Left ventricle myocardium inferior (tissue), 1 donor: ENCODE measurements at places on chromosomes 4 and X. TPM values are rescaled to one million over a fixed set of nuclear protein-coding genes. Genes with fewer than 3 reads are reported as not detected.

DNA sequence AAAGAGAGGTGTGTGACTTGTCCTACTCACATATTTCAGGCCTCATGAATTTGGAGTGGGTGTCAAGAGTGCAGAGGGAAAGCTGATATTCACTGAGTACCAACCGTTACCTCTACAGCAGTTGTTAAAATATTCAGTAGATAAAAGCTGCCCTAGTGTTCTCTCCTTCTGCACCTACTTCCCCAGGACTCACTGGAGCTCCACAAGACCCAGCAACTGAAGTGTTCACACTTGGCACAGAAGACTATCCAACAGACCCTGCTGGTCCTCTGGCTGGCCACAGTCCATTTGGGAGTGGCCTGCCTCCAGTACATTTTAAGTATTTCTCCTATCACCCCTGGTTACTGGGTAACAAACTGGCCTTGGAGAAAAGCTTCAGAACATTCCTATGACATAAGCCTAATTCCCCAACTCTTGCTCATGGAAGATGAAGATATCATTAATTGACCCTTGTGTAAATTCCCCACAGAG lies 70.8 kb downstream of the PPARGC1A start:
- H3K4me1 ChIP-seq = peaks cover 42% of the 10 kb centered on the region
- DNase-seq = peak; percentile 26
- no peak overlapping the region for H3K4me3 ChIP-seq

The CD38 gene
- total RNA-seq = 1.5 TPM

- H3K4me3 ChIP-seq = no peak overlapping the region
- H3K36me3 ChIP-seq = no peaks in the 10 kb centered on the region
- peaks cover 41% of the 10 kb centered on the region for H3K4me1 ChIP-seq
- DNase-seq = no peak
Measured at GRCh38 chr4:2786152-2786671, 6.7 kb upstream of the SH3BP2 start.

DNA sequence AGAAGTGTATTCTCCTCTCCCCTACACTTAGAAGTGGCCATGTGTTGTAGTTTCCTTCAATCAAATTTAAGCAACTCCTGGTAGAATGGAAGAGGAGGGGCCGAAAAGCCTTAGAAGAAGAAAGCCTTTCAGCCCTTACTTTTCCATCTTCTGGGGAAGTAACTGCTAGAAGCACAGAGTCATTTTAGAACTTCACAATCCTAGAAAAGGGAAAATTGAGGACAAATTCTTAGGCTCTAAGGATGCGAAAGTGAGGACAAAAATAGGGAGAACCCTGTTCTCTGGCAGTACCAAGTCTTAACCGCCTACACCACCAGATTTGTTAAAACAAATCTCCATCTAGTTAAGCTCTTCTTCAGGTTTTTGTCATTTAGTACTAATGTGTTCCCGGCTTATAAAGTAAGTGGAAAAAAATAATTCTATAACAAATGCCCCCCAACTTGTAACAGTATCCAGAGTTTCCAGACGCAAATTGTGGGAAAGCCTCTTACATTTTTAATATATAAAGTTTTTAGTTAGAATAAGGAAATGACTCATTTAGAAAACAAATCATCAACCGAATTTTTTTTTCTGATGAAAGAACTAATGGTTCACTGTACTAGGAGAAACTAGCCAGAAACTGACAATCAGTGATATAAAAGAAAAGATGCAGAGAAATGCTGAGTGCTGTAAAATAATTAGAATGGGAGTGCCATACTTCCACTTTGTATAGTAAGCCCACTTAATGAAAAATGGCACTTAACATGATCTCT lies 76.0 kb downstream of the ARAP2 start:
- H3K27ac ChIP-seq = no peak overlapping the region
- no peak overlapping the region for H3K4me3 ChIP-seq
- H3K4me1 ChIP-seq = no peaks in the 10 kb centered on the region
- no peak for DNase-seq
- H3K27me3 ChIP-seq = no peaks in the 10 kb centered on the region
- no peaks in the 10 kb centered on the region for H3K36me3 ChIP-seq

The PTPN13 gene
- 3.8 TPM for total RNA-seq

- H3K27ac ChIP-seq = no peak overlapping the region
- no peak overlapping the region for H3K4me3 ChIP-seq
- peaks cover 2% of the 10 kb centered on the region for H3K4me1 ChIP-seq
- no peak for DNase-seq
- no peaks in the 10 kb centered on the region for H3K27me3 ChIP-seq
- no peaks in the 10 kb centered on the region for H3K36me3 ChIP-seq
Measured at GRCh38 chrX:150977411-150978162, 5.5 kb upstream of the HMGB3 start.

DNA sequence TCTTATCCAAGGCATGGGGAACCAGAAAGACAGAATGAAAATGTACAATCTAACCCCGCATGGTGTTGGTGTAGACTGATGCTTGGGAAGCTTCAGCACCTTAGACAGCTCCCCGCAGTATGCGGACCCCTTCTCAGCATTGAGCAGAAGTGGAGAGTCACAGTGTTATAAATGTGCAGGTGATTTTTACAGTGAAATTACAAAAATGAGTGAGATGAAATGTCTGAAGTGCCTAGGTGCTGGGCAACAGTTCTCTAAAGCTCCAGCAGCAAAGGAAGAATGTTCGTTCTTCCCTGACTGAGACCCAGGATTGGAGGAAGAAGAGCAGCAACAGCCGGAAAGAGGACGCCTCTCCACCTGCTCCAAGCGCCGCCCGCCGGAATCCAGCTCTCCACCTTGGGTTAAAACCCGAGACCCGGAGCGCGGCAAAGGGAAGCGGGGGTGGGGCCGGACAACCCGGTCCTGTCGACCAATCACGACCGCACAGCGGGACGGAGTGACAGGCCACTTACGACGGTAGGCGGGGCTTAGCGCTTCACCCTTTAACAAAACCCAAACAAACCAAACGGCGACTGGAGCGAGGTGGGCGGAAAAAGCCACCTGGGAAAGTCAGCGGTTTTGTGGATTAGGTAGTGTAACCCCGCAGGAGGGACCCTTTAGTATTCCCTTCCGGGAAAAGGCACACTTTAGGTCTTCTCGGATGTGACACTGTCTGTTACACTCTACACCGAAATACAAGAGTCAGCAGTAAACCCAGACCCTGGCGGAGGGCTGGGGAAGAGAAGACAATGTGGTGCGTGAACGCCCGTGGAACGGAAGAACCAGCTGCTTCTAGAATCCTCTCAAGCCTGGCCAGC lies at the start of gene GLRA3:
TSS of gene GLRA3 (minus strand) at position 403 of the 857 bp plus-strand sequence. CDS start 436 bp downstream, outside the sequence.
- peak within 1 kb of the TSS; percentile 22 for H3K4me3 ChIP-seq
- H3K27ac ChIP-seq = no peak within 1 kb of the TSS
- no peaks in the 10 kb centered on the region for H3K4me1 ChIP-seq
- no peak for DNase-seq
- H3K36me3 ChIP-seq = no peaks in the 10 kb centered on the region
- peaks cover 27% of the 10 kb centered on the region for H3K27me3 ChIP-seq

DNA sequence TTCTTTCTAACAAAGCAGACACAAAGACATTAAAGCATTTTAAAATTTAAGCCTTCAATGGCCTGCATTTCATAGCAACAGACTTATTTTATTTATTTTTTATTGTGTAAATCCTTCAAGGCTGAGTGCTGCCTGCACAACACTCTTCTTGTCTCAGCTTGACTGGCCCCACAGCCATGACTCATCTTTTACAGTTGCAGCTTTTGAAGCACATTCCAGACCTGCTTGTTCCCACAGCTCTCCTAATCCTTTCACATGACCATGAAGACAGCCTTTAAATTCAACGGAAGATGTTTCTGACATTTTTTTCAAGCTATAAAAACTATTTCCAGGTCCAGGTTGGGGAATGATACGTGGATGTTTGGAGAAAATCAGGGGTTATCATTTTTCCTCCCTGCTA lies 276.9 kb upstream of the TACR3 start:
- H3K36me3 ChIP-seq = no peaks in the 10 kb centered on the region
- H3K4me1 ChIP-seq = peaks cover 5% of the 10 kb centered on the region
- H3K27me3 ChIP-seq = no peaks in the 10 kb centered on the region
